ENCODE measurements at places on chromosomes 4 and X. TPM values are rescaled to one million over a fixed set of nuclear protein-coding genes. Genes with fewer than 3 reads are reported as not detected.

DNA sequence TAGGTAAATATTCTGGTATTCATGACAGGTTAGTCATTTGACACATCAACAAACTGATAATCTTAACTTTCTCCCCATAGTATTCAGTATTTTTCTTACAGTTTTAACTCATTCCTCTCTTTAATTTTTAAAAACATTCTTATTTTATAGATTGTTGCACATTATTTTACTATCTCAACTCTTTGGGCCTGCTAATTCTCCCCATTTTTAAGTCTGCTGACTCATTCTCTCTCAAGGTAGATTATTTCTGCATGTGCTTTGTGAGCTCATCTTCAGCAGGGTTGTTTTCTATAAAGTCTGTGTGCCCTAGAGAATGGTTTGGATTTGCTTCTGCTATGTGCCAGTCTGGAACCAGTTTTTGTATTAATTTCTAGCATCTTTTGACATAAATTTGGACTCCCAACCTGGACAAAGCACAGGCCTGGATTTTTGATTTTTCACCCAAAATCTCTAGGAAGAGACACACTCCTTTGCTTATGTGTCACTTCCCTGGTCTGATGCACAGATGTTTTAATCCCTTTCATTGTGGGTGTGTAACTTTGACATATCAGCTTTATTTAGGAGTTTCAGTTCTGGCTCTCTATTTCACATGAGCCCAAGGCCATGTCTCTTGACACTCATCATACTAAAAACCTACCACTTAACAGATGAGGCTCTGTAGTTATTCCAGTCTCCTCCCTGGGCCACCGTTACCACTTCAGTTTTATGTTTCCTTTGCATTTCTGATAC is 194.3 kb upstream of the PGRMC2 start:
- no peaks in the 10 kb centered on the region for H3K36me3 ChIP-seq
- H3K4me3 ChIP-seq: no peak overlapping the region
- H3K4me1 ChIP-seq: no peaks in the 10 kb centered on the region
- no peaks in the 10 kb centered on the region for H3K27me3 ChIP-seq

DNA sequence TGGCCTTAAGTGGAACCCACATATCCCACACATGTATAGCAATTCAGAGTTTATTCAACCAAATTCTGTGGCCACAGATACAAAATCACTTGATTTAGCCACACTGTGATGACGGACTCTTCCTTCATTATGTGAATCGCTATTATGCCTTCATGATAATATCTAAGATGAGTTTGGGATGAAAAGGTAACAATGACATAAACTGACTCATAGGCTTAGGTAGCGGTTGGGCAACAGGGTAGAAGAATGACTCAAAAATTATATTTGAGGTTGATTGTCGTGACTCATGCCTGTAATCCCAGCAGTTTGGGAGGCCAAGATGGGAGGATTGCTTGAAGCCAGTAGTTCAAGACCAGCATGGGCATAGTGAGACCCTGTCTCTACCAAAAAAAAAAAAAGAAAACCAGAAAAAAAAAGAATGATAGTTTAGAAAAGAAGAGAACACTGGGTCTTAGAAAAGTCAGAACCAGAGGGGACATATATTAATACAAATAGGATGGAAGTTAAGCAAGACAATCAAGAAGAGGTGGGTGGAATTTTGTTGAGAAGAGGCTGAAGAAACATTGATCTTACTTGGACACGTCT is 70.4 kb upstream of the USP9X start:
- H3K36me3 ChIP-seq: no peaks in the 10 kb centered on the region
- H3K27me3 ChIP-seq: no peaks in the 10 kb centered on the region

DNA sequence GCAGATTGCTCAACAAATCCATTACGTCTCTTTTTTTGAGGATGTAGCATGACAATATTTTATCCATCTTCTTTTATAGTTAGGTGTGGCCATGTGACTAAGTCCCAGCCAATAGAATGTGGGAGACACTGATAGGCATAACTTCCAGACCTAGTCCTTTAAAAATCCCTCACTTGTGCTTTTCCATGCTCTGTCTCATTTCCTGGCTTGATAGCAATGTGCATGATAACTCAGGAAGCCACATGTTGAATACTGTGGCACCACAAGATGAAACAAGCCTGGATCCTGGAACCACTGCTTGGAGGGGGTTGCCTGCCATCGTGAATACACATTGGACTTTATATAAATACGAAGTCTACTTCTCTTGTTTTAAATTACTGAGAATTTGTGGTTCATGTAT is 184.0 kb upstream of the NEIL3 start:
- H3K4me1 ChIP-seq: no peaks in the 10 kb centered on the region
- H3K27me3 ChIP-seq: no peaks in the 10 kb centered on the region
- no peak overlapping the region for H3K4me3 ChIP-seq
- H3K36me3 ChIP-seq: no peaks in the 10 kb centered on the region
- H3K27ac ChIP-seq: no peak overlapping the region

DNA sequence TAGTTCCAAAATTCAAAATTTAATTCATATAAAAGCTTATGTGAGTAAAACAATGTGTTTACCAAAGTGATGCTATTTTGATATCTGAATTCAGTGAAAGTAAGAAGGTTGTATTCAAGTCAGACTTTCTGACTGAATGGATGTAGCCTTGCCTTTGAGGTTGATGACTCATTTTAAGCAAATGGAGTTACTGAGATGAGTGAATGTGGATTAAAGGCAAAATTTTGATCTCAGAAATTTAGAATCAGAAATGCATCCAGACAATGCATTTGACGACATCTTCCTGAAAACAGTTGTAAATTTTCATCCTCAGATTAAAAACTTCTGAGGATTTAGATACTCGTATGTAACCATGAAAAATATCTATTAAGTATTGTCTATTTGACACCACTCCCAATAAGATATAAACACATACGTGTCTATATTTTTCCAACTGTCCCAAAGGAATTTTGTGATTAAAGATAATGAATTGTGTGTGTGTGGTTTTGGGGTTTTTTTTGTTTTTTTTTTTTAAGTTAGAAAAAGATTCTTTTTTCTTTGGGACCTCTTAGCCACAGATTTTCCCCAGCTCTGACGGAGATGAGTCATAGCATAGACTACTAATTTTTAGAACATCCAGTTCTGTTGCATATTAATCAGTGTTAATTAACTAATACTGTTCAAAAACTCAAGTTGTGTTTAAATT is 34.4 kb downstream of the NFKB1 start:
- DNase-seq: no peak
- H3K4me1 ChIP-seq: no peaks in the 10 kb centered on the region
- H3K27ac ChIP-seq: no peak overlapping the region
- no peaks in the 10 kb centered on the region for H3K27me3 ChIP-seq
- H3K36me3 ChIP-seq: peaks cover 23% of the 10 kb centered on the region

DNA sequence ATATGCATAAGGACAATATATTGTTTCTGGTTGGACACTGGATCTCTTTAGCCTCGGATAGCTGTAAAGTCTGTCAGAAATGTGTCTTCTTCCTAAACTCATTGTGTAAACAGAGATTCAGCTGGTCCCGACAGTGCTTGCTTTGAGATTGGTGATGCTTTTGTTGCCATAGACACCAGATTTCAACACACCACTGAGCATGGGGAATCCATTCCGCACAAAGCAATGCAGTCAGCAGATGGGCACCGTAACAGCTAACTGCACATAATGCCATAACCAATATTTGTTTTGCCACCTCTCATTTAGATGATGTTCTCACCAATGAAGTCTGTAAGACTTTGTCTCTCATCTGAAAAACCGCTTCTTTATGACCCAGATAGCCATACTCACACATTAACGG is 33.3 kb upstream of the FAM47C start:
- H3K36me3 ChIP-seq: no peaks in the 10 kb centered on the region
- no peaks in the 10 kb centered on the region for H3K4me1 ChIP-seq
- no peak for DNase-seq
- H3K27me3 ChIP-seq: no peaks in the 10 kb centered on the region

- no peaks in the 10 kb centered on the region for H3K27me3 ChIP-seq
- DNase-seq: no peak
- no peak overlapping the region for H3K4me3 ChIP-seq
- H3K4me1 ChIP-seq: peaks cover 9% of the 10 kb centered on the region
- no peaks in the 10 kb centered on the region for H3K36me3 ChIP-seq
Measured at GRCh38 chr4:158750379-158750778, 18.4 kb upstream of the FNIP2 start.

DNA sequence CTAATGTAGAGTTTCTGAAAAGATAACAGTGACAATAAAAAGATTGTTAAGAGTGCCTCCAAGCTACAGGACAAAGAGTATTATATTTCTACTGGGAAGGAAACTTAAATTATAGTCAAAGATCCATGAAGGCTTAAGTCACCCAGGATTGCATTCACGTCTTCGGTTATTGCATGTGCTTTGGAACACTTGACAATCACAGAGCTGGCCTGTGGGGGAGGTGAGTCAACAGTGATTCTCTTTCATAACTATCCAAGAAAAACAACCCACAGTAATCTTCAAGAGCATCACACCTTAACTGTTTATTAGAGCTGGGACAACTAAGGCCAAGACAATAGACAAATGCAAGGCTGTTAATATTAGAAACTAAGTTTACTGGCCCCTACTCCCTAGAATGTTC is 40.3 kb downstream of the PDGFC start:
- H3K27ac ChIP-seq: no peak overlapping the region
- H3K36me3 ChIP-seq: no peaks in the 10 kb centered on the region
- H3K27me3 ChIP-seq: no peaks in the 10 kb centered on the region
- peaks cover 14% of the 10 kb centered on the region for H3K4me1 ChIP-seq
- peak; percentile 70 for DNase-seq
- no peak overlapping the region for H3K4me3 ChIP-seq

DNA sequence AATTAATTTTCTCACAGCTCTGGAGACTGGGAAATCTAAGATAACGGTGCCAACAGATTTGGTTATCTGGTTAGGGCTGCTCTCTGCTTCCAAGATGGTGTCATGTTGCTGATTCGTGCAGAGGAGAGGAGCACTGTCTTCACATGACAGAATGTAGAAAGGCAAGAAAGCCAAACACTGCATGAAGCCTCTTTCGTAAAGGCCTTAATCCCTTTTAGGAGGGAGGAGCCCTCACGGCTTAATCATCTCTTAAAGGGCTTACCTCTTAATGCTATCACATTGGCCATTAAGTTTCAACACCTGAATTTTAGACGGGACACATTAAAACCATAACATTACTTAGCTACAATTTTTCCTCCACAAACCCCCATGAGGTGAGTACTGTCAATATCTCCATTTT is 174.1 kb downstream of the COX18 start:
- no peaks in the 10 kb centered on the region for H3K27me3 ChIP-seq
- no peak overlapping the region for H3K4me3 ChIP-seq
- peaks cover 8% of the 10 kb centered on the region for H3K4me1 ChIP-seq
- H3K36me3 ChIP-seq: no peaks in the 10 kb centered on the region
- H3K27ac ChIP-seq: no peak overlapping the region

DNA sequence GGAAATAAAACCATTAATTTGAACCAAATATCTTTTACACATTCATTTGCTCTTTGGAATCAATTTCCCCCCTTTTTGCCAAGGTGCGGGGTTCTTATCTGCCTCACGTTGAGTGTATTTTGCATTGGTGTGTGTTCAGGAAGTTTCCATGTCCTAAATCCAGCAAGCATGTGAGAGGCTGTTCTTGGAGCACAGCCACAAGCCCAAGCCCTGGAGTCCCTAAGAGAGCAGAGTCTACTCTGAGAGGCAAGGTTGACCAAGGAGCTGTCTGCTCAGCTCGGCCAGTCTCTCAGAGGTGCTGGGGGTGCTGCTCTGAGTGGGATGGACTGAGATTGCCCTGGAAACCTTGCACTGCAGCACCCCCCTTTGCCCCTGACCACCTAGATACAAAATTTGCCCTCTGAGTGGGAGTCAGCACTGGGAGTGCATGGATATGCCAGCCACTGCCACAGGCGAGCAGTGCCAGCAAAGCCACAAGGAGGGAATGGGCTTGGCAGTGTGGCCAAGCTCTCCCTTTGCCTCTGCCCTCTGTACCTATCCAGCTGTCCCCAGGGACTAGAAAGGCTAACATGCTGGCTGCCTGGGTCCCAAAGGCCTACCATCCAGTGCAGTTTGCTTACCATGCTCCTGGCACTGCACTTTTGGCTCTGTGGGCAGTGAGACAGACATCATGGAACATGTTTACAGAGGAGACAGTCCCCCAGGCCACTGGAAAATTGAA is 20.5 kb upstream of the FAM193A start:
- H3K4me1 ChIP-seq: no peaks in the 10 kb centered on the region
- H3K27ac ChIP-seq: no peak overlapping the region
- DNase-seq: no peak
- peaks cover 37% of the 10 kb centered on the region for H3K36me3 ChIP-seq

GRCh38 chr4:107740381-107740780 is 20.3 kb upstream of the PAPSS1 start:
- no peaks in the 10 kb centered on the region for H3K36me3 ChIP-seq
- no peak overlapping the region for H3K4me3 ChIP-seq
- no peak overlapping the region for H3K27ac ChIP-seq
- peaks cover 41% of the 10 kb centered on the region for H3K4me1 ChIP-seq
- no peaks in the 10 kb centered on the region for H3K27me3 ChIP-seq

DNA sequence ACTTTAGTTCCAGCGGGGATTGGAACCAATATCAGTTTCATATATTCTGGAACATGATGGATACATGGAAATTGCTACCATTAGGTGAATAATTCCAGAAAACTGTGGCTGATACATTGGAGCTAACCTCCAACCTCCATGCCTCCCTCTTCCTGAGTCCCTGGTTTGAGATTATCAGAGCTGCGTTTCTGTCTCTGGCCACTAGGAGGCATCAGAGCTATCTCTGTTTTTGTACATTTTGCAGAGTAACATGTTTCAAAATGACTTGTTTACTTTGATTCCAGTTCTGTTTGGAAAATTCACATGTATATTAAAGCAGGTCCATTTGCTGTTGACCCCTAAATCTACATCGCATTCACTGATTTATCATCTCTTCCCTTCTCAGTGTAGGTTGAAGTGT is 2.4 kb upstream of the RAB40AL start:
- no peak overlapping the region for H3K4me3 ChIP-seq
- no peaks in the 10 kb centered on the region for H3K27me3 ChIP-seq
- no peaks in the 10 kb centered on the region for H3K4me1 ChIP-seq

- H3K4me1 ChIP-seq: no peaks in the 10 kb centered on the region
- peaks cover 6% of the 10 kb centered on the region for H3K27me3 ChIP-seq
- DNase-seq: no peak
- no peak overlapping the region for H3K27ac ChIP-seq
- no peak overlapping the region for H3K4me3 ChIP-seq
- H3K36me3 ChIP-seq: no peaks in the 10 kb centered on the region
Measured at GRCh38 chrX:23333842-23334520, 668 bp upstream of the PTCHD1 start.

DNA sequence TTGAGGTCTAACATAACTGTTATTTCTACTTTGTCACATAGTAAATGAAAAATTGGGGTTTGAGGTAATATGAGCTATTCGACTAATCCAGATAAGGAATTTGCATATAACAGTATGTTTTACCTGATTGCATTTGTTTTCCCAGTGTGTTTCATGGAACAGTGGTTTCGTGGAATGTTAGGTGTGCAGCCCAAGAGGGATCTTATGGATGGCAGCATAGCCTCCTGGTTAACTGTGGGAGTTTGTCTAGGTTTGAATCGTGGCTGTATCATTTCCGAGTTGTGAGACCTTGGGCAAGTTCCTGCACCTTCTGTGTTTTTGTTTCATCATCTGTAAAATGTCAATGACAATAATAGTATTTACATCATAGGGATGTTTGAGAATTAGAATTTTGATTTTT is 7.9 kb downstream of the BMPR1B start:
- H3K27ac ChIP-seq: no peak overlapping the region
- H3K4me3 ChIP-seq: no peak overlapping the region
- H3K27me3 ChIP-seq: peaks cover 15% of the 10 kb centered on the region

- H3K4me1 ChIP-seq: no peaks in the 10 kb centered on the region
- H3K27me3 ChIP-seq: no peaks in the 10 kb centered on the region
- no peak overlapping the region for H3K4me3 ChIP-seq
- H3K36me3 ChIP-seq: no peaks in the 10 kb centered on the region
Measured at GRCh38 chrX:65633826-65634225, 33.6 kb upstream of the MSN start.

The AADAT gene
- 6.8 TPM for total RNA-seq

The OPRPN gene
- not detected for total RNA-seq

The ACE2 gene
- 2.2 TPM for total RNA-seq

The ABCG2 gene
- total RNA-seq: 13.2 TPM

The UGT2B7 gene
- 41.9 TPM for total RNA-seq

The NPY2R gene
- not detected for total RNA-seq

The SCML2 gene
- total RNA-seq: 7.6 TPM

The FAM133A gene
- not detected for total RNA-seq
